ENCODE measurements at places on chromosomes 12 and 14. TPM values are rescaled to one million over a fixed set of nuclear protein-coding genes. Genes with fewer than 3 reads are reported as not detected.
A peak's percentile ranks its signal among the peaks of the same experiment; 100 is the strongest.

DNA sequence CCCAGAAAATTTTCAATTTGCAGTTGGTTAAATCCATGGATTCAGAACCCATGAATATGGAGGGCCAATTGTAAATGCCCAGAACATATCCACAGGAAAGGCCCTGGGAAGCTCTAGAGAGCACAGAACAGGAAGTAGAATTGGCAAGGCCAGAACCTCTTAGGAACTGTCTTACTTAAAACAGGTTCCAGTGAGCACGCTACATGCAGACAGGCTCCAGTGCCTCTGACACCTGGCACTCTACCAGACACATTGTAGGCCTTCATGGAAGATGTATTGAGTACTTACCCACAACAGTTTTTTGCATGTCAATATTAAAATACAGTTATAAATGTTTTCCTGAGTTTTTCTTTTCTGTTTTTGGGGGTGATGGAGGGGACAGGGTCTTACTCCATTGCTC, 188.2 kb upstream of the FRMD6 start:
- DNase-seq = no peak

- DNase-seq = no peak
Measured at GRCh38 chr14:75279763-75280290, 1.2 kb downstream of the FOS start.

DNA sequence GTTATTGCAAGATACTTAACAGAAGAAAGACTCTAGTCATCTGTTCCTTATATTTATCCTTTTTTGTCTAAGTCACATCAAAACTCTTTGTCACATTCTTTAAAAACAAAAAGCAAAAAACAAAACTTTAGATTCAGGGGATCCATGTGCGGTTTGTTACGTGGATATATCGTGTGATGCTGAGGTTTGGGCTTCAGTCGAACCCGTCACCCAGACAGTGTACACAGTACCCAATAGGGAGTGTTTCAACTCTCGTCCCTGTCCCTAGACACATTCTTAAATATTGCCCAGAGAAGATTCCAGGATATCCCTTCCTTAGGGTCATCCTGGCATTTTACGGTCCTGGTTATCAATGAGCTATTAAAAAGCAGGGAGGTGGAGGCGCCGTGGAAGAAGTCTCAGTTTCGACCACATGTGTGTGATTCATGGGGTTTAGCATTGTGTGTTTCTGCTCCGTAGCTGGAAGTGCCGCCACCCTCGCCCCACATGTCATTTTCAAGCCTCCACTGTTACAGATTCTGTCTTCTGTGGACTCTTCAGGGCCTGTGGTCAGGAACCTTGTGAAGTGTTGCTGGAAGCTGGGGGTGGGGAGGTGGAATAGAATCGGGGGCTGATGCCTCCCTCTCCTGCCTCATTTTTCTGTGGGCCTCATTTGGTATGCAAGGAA, 19.9 kb downstream of the CCND2 start:
- no peak for DNase-seq

- DNase-seq = peak; percentile 89
Measured at GRCh38 chr12:50314636-50315312, 31.5 kb upstream of the LIMA1 start.

- DNase-seq = no peak
Measured at GRCh38 chr12:114294303-114294685, 111.7 kb downstream of the TBX5 start.

- no peak for DNase-seq
Measured at GRCh38 chr12:85085066-85085465, 48.9 kb downstream of the LRRIQ1 start.

- DNase-seq = no peak
Measured at GRCh38 chr14:37021390-37021789, 151.0 kb downstream of the SLC25A21 start.

GRCh38 chr12:71142016-71142415, 15.8 kb downstream of the TSPAN8 start:
- no peak for DNase-seq

- no peak for DNase-seq
Measured at GRCh38 chr12:34344851-34345522, 322.7 kb downstream of the ALG10 start.

- no peak for DNase-seq
Measured at GRCh38 chr12:64757771-64758170, 1.4 kb downstream of the GNS start.

DNA sequence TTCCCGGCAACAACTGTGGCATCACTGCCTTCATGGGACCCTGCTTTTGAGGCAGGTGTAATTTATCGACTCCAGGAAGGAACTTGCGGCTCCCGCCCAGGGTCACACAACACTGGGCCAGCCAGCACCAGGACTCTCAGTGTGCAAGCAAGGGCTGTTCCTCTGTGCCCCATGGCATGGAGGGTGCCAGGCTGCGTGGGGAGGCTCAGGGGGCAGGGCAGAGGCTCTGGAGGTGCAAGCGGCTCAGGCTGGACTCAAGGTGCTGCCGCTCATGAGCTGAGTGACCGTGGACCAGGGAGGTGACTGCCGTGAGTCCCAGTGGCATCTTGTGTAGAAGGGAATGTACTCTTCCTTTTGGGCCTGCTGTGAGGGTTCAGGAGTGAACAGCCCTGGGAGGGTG, 57.6 kb downstream of the SLC24A4 start:
- no peak for DNase-seq

- DNase-seq = no peak
Measured at GRCh38 chr14:99575043-99576023, 28.7 kb downstream of the CCDC85C start.

DNA sequence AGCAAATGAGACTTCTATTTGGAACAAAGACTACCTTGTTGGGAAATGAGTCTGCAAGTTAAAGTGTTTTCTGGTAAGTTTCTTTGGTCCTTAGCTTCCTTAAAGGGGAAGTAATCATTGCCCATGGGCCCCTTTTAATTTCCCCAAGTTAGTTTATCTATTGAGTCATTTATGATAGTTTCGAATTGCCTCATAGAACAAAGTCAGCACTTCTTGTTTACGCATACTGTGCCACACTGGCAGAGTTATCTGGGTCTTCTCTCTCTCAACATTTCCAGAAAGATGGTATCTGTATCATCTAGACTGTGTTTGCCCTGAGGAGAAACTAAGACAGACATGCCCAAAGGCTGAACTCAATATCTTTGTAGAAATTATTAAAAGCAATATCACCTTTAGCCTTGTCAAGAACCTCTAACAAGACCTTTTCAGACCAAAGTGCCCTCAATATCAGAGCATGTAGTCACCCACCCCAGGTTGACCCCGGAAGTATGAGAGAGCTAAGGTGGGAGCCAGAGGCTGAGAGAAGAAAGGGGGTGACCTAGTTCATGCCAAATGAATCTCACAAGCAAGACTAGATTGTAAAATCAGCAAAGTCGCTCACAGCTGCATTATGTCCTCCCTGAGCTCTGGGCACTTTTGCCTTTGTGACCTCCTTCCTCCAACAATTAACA, 40.0 kb downstream of the GPR65 start:
- DNase-seq = no peak

The KLHDC1 gene
- 2.9 TPM for total RNA-seq

The TMEM30B gene
- 1.1 TPM for total RNA-seq

The BDKRB1 gene
- total RNA-seq = 0.72 TPM

The CD9 gene
- 19.4 TPM for total RNA-seq

All from osteoblast (primary cell).